Gastrocnemius medialis (tissue), 4 donors: ENCODE measurements at places on chromosomes 2 and 18. TPM values are rescaled to one million over a fixed set of nuclear protein-coding genes. Genes with fewer than 3 reads are reported as not detected.

The DAW1 gene
- total RNA-seq: not detected

The NLRC4 gene
- 0.10 TPM for total RNA-seq

The LONRF2 gene
- total RNA-seq: 8.8 TPM

The FASTKD2 gene
- 68.6 TPM for total RNA-seq

The COL4A3 gene
- total RNA-seq: 3.1 TPM

The CHRNG gene
- 35.5 TPM for total RNA-seq

The CXCR2 gene
- 0.26 TPM for total RNA-seq

The CLIP4 gene
- total RNA-seq: 318 TPM

The CCDC178 gene
- total RNA-seq: not detected

The KRTCAP3 gene
- 2.1 TPM for total RNA-seq

The MAL gene
- total RNA-seq: 0.87 TPM

The ECEL1 gene
- total RNA-seq: 0.51 TPM

The SERPINB11 gene
- not detected for total RNA-seq

The SEMA4C gene
- total RNA-seq: 7.9 TPM

The LIMS4 gene
- 0.32 TPM for total RNA-seq

The COL4A4 gene
- total RNA-seq: 5.7 TPM

The SLC9A2 gene
- total RNA-seq: 5.0 TPM

The CXCR1 gene
- total RNA-seq: 0.53 TPM

The DYNAP gene
- total RNA-seq: not detected

The SERPINB12 gene
- not detected for total RNA-seq

The ZNF892 gene
- total RNA-seq: 1.6 TPM

The GPR75 gene
- 1.2 TPM for total RNA-seq

The KYNU gene
- 0.46 TPM for total RNA-seq

The FAM110C gene
- 0.10 TPM for total RNA-seq

The NT5DC4 gene
- not detected for total RNA-seq

The FAM237A gene
- total RNA-seq: not detected

The MOCOS gene
- total RNA-seq: 0.63 TPM

The POTEJ gene
- not detected for total RNA-seq

The RETREG2 gene
- 57.2 TPM for total RNA-seq

The CD207 gene
- total RNA-seq: not detected

The HMSD gene
- not detected for total RNA-seq

The CNGA3 gene
- not detected for total RNA-seq

The GATA6 gene
- 1.2 TPM for total RNA-seq

The SLC14A1 gene
- total RNA-seq: 8.2 TPM
